ENCODE measurements at places on chromosomes 13 and 19.

GRCh38 chr13:33176526-33176925, 109.0 kb downstream of the STARD13 start:
- no peak for DNase-seq

DNA sequence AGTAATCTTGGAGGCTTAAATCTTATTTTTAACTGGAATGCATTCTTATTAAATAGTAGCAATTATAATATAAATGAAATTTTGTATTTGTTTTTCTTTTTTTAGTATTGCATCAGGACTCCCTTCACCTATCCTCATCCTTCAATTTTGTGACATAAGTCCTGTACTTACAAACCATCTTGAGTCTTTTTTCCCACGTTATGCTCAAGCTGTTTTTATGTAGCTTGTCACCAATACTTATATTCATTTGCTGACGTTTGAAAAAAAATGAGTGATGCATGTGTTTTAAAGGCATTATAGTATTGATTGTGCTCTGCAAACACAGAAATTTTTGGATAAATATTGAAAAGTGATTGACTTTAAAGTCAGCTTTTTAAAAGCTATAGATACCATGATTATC, 888 bp downstream of the GPR18 start:
- DNase-seq = no peak

DNA sequence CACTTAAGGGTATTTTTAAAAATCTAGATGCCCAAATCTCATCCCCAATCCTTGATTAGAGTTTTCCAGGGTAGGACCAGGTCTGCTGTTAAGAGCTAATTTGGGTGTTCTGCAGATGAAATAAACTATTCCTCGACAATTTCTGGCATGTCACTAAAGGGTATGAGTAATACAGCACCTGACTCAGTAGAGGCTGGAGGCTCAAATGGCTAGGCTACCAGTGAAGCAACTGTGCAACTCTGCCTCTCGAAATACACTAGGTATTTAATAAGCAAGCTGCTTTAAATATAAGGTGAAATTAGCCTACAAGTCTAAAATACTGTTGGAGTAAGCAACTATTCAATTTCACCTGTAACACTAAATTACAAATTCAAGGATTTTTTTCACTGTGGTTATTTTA, 1.5 kb downstream of the RNF6 start:
- peak; percentile 42 for DNase-seq

GRCh38 chr13:76516586-76516985, 369.6 kb downstream of the KCTD12 start:
- DNase-seq = no peak

DNA sequence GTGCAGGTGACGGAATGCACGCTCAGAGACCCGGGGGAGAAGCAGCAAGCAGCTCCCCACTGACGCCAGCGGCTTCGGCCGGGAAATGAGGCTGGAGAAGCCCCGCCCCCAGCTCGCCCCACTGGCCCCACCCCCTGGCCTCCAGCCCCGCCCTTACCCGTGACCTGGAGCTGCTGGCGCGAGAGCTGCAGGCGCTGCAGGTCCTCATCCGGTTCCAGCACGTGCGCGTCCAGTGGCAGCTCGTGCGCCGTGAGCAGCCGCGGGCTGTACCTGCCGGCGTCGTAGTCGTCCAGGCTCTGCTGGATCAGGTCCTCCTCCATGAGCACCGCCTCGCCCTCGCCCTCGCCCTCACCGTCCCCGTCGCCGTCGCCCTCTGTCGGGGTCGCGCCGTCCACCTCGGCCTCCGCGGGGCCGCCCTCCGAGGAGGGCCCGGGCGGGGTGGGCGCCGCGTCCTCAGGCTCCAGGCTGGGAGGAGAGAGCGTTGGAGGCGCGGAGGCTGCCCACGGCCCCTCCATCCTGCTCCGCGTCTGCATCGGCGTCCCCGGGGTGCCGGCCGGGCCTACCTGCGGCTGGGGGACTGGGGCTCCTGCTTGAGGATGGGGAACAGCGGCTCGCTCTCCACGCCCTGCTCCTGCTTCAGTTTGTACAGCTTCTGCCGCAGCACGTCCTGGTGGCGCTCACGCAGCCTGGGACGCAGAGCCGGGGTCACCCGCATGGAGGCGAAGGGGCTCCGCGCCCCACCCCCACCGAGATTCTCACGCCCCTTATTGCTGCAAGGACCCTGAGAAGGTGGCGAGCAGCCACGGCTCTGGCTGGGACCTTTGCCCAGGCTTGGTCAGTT, 6.4 kb upstream of the TBXA2R start:
- no peak for DNase-seq

DNA sequence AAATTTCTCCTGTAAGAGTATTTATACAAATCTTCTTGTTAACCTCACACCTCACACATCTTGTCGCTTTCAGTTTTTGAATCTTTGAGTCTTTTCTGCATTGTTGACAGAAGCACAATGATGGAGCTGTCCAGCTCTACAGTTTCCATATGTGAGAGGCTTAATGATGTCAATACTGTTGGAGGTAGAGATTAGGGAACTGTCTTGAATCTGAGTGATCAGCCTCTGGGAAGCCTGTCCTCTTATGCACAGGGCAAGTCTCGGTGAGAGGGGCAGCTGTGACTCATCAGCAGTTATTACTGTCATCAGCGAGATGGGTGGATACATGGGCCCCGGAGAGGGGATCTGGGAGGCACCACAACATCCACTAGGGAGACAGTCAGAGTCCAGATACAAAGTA, 4.6 kb upstream of the ITGBL1 start:
- DNase-seq = no peak

GRCh38 chr13:33285420-33286124, at the start of gene STARD13:
TSS of gene STARD13 (minus strand) at chr13:33285755. CDS start at chr13:33285638, 117 bp downstream.
- peak; percentile 71 for DNase-seq

Measured in inflammatory macrophage (primary cell).